ENCODE measurements at places on chromosomes 11 and 22. TPM values are rescaled to one million over a fixed set of nuclear protein-coding genes. Genes with fewer than 3 reads are reported as not detected.

The KDELR3 gene
- 3.3 TPM for total RNA-seq

The HBB gene
- total RNA-seq: 57.3 TPM

The SMIM35 gene
- not detected for total RNA-seq

- DNase-seq: no peak
These were observed 1232.3 kb downstream of the TBC1D22A start for GRCh38 chr22:47994601-47995263.

- DNase-seq: no peak
These were observed 2.8 kb downstream of the C11orf71 start for GRCh38 chr11:114397349-114397982.

The GPHA2 gene
- total RNA-seq: not detected

The EXPH5 gene
- 0.55 TPM for total RNA-seq

GRCh38 chr11:1453611-1454034 is 33.0 kb downstream of the MOB2 start:
- peak; percentile 84 for DNase-seq

DNA sequence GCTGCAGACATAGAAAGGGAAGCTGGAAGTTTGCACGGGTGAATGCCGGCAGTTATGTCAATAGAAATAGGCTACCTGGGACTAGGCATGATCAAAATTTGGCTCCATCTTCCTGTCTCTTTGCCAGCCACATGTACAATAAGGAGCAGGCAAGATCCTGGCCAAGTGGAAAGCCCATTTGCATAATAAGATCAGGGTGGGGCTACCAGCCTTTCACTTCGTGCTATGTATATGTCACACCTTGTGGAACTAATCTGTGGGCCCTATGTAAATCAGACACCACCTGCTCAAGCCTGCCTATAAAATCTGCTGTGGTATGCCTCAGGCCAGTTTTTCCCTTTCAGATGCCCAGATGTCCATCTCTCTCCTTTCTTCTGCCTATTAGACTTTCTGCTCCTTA is 79.3 kb upstream of the DRD2 start:
- DNase-seq: no peak

The OR4P4 gene
- not detected for total RNA-seq

The OR4C5 gene
- not detected for total RNA-seq

DNA sequence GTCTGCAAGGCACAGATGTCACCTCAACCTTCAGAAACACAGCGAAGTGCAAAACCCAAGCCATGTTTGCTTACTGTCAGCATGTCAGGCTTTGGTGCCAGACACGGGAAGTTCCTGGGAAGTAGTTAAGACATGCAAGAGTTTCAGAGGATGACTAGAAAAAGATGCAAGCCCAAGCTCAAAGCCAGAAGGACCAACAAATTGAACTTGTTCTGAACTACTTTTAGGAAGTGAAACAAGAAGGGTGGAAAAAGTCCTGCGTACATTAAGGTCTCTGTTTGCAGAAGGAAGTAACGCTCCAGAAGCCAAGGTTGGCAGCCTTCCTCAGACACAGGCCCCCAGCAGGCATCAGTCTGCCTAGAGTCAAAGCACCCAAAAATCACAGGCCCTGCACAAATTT is 2.6 kb downstream of the AP1B1 start:
- no peak for DNase-seq

The DTX4 gene
- 3.5 TPM for total RNA-seq

DNA sequence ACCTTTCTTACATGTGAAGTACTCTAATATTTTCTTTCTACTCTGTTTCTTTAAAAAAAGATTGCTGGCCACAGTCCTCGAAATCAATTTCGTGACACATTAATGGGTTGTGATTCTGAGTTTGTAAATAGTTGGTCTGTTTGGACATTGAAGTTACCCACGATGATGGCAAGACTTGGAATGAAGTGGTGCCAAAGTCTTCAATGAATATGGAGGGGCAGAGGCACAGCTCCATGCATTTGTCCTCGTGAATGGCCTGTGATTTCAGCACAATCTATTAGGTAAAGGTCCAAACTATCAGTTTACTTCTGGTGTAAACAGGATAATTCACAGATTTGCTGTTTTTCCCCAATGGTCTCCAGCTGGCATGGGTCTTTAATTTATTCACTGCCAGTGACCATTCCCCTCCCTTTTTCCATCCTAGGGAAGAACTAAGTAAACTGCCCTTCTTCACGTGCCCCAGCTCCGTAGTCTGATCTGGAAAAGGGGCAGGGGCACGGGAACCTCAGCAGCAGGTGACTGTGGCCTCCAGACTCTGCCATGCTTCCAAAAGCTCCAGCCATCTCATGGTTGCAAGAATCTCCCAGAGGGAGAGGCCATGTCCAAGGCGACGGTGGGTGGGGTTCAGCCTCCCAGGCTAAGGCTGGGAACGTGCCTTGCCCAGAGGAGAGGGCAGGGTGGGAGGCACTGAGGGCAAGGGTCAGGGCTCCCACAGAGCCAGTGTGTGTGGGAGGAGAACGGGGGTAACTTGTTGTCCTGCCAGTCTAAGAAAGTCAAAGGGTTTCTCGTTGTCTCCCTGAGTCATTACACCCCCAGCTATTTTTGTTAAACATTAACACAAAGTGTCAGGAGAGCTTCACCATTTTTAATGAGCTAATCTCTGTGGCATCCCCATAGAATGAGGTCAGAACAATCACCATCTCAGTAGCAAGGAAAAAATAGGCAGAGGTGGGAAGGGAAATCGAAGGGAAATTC is 16.9 kb upstream of the PEX26 start:
- DNase-seq: no peak

The LDHAL6A gene
- total RNA-seq: not detected

GRCh38 chr11:130801333-130802122 is 114.8 kb downstream of the SNX19 start:
- no peak for DNase-seq

The FXYD2 gene
- total RNA-seq: 3.2 TPM

DNA sequence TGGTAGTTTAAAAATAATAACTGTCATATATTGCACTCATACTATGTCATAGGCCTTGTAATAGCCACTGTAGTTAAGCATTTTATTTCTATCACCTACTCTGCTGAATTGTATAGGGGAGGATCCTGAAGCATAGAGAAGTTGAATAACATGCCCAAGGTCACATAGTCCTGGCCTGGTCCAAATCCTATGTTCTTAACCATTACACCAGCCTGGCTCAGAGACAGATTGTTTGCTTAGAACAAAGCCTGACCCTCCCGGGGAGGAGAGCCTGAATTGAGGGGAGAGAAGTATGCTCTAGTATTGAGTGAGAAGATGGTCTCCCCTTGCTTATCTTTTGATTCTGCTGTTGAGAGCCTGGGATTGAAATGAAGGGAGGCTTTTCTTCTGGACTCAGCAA is 2.2 kb downstream of the NEU3 start:
- no peak for DNase-seq

The TREH gene
- not detected for total RNA-seq

GRCh38 chr11:65559535-65559934 is 1.4 kb upstream of the LTBP3 start:
- peak; percentile 62 for DNase-seq

All from sigmoid colon (tissue), 7 donors.